Right atrium auricular region (tissue), 2 donors: ENCODE measurements at places on chromosomes 1 and 21.

- no peak for DNase-seq
These were observed 437.2 kb upstream of the DAB1 start for GRCh38 chr1:57860931-57861565.

GRCh38 chr1:109935451-109935900 is 24.8 kb downstream of the CSF1 start:
- DNase-seq, result no peak

DNA sequence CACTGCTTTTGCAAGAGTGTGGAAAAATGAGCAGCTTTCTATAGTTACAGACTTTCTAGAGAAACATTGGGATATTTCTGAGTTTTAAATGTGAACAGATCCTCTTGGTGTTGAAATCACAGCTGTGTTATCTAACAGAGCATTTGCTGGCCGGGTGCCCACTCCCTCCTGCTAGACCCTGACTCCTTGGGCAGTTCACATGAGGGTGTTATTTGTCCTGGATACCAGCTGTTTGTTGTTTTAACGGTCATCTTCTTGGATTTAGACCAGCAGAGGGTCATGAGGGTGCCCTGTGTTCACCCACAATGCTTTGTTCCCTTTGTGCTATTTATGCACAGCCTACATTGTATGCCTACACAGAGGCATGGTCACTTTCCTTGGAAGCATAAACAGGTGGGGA is 67.1 kb downstream of the CENPF start:
- no peak for DNase-seq

DNA sequence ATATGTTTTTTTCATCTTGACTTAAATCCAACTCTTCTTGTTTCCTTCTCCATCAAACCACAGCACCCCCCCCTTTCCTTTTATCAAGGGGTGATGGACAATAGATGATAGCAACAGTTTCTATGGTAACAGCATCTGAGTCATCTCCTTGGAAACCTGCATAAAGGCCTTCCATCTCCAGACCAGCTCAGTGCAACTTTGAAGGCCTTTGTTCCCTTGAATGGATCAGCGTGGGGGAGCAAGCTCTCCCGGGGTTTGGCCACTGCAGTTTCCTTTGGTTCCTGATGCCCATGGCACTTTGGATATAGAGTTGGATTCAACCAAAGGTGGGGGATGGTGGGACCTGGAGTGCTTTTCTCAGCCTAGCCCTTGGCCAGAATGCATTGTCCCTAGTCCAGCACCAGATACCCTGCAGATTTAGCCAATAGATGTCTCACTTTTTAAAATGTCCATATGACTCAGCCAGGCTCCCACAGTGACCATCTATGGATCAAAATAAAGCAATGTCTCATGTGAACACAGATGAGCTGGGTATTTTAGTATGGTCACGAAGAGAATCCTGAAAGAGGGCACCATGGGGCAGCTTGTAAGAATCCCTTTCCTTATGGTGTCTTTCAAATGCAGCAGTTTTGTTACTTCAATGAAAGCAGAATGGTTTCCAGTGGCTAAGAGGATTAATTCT is 127.7 kb downstream of the SPATA46 start:
- no peak for DNase-seq

DNA sequence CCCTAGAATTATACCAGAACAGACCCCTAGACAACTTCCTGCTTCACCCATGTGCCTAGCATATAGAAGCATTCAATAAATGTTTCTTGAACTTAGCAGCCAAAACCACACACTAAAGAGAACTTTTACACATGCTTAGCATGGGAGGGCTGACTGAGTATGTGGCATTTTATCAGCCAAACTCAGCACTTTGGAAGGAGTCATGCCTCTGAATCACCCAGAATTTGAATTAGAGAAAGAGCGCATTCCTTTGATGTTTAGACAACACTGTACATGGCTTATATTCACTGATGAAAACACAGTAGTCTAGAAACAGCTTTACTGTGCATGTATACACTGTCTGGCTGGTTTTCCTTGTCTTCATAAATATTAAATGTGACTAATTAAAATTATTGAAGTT is 26.1 kb downstream of the SPAG17 start:
- no peak for DNase-seq

GRCh38 chr1:172484252-172484651 is 40.4 kb upstream of the PIGC start:
- DNase-seq, result no peak

- no peak for DNase-seq
These were observed 60.3 kb upstream of the HIVEP3 start for GRCh38 chr1:41978986-41979385.

DNA sequence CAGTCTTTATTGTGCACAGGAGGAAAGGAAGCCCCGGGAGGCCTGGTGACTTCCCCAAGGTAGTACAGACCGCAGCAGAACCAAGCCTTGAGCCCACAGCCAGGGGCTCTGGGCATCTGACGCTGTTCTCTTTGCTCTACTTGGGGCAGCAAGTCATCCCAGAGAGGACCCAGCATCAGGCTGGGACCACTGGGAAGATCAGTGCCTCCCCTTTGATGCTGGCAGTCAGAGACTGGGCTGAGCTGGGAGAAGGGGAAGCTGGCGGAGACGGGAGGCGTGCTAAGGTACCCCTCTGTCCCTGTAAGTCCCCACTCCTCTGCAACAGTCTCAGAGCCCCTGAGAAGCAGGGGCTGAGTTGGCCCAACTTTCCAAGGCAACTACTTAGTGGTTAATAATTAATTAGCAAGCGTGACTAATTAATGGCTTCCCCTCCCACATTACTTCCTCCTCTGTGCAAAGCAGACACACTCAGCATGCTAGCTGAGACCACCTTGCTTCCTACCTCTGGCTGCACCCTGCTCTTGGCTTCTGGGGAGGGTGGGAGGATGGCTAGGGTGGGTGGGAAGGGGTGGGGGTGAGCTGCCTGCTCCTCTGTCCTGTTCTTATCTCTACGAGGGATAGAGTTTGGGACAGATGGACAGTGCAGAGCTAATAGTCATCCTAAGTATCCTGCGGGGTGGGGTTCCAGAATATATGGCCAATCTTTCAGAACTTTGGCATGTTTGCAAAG is 1.3 kb downstream of the INAVA start:
- no peak for DNase-seq

GRCh38 chr21:27045281-27045985 is 78.5 kb upstream of the ADAMTS5 start:
- no peak for DNase-seq

DNA sequence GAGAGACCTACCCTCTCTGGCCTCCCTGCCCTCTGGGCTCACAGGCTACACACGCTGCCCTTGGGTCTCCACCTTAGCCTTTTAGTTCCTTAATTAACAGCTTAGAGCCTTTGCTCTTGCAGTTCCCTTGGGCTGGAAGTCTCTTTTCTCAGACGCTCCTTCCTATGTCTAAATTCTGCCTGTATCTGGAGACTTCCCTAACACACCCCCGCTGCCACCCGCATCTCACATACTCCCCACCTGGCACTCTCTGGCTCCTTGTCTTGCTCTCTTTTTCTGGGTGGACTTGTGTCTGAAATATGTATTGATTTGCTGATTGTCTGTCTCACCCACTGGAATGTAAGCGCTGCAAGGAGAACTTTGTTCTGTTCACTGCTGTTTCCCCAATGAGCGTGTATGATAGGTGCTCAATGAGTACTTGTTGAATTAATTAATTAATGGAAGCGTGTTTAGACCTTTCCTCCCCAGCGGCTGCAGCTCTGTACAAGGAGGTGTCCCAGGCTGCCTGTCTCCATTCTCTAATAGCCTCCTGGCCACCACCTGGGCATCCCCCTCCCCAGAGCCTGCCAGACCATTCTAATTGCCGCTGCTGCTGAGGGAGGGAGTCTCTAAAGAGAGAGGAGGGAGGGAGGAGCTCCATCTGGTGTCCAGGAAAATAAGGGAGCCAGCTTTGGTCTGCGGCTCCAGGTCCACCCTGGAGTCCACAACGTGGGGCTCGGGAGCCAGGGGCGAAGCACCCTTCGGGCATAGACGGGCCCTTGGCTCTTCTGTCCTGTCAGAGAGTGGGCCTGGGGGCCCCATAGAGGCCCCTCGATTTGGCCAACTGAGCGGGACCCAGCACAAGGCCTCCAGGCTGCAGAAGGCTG is 95.4 kb downstream of the RNF220 start:
- no peak for DNase-seq

DNA sequence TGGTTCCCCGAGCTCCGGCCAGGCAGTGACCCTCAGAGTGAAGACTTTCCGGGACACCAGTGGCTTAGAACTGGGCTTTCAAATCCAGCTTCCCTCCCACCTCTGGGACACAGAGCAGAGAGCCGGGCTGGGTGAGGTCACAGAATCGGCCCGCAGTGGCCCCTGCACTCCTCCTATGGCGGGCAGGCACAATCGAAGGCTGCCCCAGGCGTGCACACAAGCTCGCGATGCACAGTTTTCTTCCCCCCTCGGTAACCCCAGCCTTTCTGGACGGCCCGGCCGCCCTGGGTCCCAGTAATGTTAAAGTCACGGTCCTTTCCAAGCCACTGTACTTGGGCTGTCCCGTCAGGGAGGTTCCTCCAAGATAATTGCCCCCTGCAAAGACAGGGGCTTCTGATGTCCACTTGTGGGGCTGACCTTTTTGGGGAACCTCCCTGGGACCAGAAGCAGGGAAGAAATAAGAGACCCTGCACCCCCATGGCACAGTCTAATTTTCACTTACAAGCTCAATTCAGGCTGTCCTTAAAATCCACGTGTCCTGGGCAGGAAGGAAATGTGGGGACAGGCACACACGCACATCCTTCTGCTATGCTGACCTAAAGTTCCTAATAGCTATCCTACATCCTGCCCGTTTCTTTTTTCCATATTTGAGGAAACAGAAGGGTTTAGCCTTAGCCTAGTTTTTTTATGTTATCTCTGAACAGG is 13.7 kb downstream of the TFF3 start:
- no peak for DNase-seq

- DNase-seq, result no peak
These were observed 160.2 kb downstream of the DENND1B start for GRCh38 chr1:197614916-197615692.
